ENCODE measurements at places on chromosomes 16 and 17.

GRCh38 chr17:82868715-82869131 lies 28.9 kb upstream of the ZNF750 start:
- DNase-seq = no peak

GRCh38 chr16:27676839-27677238 lies 126.9 kb downstream of the KATNIP start:
- no peak for DNase-seq

DNA sequence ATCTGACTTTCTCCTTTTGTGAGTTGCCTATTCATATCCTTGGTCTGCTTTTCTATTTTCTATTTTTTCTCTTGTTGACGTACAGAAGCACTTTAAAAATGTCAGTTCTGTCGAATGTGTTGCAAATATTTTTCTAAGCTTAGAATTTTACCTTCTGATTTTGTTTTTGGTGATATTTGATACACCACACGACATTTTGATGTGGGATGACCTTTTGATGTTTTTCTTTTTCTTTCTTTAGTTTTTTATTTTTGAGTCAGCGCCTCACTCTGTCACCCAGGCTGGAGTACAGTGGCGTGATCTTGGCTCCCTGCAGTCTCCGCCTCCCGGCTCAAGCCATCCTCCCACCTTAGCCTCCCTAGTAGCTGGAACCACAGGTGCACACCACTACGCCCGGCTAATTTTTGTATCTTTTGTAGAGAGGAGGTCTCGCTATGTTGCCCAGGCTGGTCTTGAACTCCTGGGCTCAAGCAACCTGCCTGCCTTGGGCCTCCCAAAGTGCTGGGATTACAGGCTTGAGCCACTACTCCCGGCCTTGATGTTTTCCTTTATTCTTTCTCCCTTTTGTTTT lies 39.6 kb downstream of the WSB1 start:
- no peak for DNase-seq

DNA sequence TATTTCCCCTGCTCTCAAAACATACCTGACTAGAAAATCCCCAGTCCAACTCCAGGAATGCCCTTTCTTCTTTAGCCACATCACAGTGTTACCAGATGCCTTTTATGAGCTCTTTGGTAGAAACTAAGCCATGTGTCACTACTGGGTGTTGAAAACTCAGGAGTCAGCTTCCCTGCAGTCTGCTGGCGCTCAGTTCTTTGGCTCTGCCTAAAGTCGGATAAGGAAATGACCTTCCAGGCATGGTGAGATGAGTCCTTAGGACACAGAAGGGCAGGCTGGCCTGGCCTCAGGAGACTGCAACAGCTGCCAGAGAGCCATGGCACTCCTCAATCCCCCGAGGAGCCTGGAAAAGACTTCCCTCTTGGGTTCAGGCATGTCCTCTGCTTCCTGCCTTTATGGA lies 89.1 kb downstream of the CDH13 start:
- no peak for DNase-seq

DNA sequence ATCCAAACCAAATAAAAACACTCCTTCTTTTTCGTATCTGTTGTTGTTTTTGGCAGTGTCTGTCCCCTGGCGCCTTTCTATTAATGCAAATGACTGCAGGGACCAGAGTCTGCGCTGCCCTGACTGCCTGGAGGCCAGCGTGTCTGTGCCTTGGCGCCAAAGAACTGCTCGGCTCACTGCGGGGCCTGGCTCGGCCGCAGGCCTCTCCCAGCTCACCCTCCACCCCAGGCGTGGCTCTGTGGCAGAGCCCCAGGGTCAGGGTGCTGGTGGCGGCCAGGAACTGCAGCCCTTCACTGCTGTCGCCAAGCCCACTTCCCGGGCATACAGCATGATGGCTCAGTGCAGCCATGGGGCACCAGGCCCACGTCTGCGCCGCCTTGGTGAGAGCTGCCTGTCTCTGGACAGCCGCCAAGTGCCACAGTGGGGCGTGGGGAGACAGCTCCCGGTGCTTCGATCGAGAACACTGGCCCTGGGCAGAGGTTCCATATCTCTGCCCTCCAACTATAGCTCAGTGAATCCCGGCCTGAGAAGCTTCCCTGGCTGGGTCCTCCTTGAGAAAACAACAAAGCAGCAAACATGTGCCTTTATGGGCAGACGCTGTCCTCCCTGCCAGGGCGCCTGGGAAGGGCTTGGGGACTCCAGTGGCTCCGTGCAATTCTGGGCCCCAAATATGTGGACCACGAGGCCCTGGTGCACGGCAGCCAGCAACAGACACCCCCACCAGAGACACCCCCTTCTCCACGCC lies 11.1 kb downstream of the CANT1 start:
- no peak for DNase-seq

- no peak for DNase-seq
Measured at GRCh38 chr17:8608001-8608400, 22.5 kb downstream of the MYH10 start.

- DNase-seq = peak; percentile 53
Measured at GRCh38 chr16:52265446-52265861, 281.5 kb downstream of the TOX3 start.

DNA sequence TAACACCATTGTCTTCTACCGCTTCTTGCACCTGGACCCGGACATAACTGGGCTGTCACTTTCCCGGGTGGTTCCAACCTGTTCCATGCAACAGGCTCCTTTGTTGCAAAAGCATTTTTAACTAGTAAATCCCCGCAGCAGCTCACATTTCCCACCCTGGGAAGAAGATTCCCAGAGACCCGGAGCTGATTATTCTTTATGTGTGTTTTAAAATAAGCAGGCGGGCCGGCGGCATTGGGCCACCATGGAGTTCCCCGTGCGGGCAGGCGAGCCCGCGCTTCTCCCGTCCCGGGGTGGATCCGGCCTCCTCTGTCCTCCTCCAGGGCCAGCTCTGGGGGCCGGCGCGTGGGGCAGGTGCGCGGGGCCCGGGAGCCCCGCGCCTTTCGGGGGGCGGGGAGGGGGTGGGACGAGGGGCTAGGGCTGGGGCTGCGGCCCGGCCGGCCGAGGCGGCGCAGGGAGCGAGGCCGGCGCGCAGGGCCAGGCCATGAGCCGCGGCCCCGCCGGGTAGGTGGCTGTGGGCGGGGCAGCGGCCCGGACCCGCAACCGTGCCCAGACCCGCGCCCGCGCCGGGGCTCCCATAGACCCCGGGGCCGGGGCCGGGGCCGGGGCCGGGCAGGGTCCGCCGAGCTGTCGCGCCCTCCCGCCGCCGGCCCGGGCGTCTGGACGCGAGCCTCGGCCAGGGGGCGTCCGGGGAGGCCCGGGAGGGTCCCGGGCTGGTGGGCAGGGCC lies 1.7 kb downstream of the CRAMP1 start:
- DNase-seq = no peak

DNA sequence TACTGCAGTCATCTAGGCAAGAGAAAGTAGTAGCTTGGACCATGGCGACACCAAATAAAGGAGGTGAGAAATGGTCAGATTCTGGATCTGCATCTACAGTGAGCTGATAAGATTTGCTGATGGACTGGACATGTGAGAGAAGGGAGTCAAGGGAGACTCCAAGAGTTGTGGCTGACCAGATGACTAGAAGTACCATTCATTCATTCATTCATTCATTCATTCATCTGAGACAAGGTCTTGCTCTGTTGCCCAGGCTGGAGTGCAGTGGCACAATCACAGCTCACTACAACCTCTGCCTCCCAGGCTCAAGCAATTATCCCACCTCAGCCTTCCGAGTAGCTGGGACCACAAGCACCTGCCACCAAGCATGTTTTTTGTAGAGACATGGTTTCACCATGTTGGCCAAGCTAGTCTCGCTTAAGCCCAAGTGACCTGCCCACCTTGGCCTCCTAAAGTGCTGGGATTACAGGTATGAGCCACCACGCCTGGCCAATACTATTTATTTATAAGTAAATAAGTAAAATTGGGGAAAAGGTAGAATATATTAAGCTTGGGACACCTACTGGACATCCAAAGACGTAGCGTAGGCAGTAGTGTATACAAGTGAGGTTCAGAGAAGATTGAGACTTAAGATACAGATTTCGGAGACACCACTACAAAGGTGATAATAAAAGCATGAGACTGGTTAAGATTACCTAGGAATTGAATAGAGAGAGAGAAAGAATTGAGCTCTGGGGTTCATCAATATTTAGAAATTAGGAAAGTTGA lies 15.7 kb upstream of the RNF43 start:
- no peak for DNase-seq

GRCh38 chr16:66959704-66960161 lies 1.3 kb upstream of the CES3 start:
- DNase-seq = no peak

GRCh38 chr17:32320847-32321246 lies 21.1 kb downstream of the C17orf75 start:
- DNase-seq = no peak

GRCh38 chr16:3695610-3696369 lies 21.5 kb downstream of the TRAP1 start:
- DNase-seq = no peak

DNA sequence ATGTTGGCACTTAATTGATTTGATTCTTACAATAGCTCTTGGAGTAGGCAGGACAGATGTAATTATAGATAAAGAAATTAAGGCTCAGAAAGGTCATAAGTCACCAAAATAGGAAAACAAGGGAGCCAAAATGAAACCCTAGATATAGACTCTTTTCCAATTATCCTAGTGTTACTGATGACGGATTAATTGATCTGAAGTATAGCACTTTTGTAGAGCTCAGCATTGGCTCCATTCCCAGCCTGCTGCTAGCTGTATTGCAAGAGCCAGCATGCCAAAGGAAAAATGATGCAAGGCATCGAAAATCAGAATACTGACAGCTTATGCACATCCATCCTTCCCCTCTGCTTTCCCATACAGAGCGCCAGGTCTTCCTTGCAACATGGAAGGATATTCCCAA lies 21.6 kb upstream of the RASL10B start:
- no peak for DNase-seq

GRCh38 chr16:54026456-54026855 lies 260.1 kb downstream of the IRX3 start:
- DNase-seq = no peak

- no peak for DNase-seq
Measured at GRCh38 chr17:72535779-72536178, 415.0 kb downstream of the SOX9 start.

GRCh38 chr17:855569-855968 lies 73.4 kb downstream of the MRM3 start:
- DNase-seq = no peak

DNA sequence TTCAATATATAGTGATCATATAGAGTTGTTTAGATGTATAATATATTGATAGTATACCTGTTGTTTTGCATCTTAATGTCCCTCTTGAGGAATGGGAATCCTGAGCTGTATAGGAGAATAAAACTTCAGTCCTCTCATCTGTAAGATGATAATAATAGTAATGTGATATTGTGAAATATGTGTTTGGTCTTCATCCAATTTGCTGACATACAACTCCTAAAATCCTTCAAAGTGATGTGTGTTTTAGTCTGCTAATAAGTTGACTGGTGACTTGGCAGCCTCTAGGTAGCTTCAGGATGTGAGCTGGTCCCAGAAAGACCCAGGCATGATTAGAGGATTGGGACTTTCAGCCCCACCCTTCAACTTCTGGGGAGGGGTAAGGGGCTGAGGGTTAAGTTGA lies 22.8 kb upstream of the NFAT5 start:
- no peak for DNase-seq

GRCh38 chr16:50563989-50564388 lies 15.8 kb downstream of the NKD1 start:
- DNase-seq = no peak

GRCh38 chr17:51629232-51629631 lies 368.9 kb downstream of the UTP18 start:
- DNase-seq = no peak

All from H1 (cell line).